ENCODE measurements at places on chromosomes 3 and 15.

- DNase-seq = no peak
Measured at GRCh38 chr3:123347691-123348264, 101.1 kb downstream of the ADCY5 start.

DNA sequence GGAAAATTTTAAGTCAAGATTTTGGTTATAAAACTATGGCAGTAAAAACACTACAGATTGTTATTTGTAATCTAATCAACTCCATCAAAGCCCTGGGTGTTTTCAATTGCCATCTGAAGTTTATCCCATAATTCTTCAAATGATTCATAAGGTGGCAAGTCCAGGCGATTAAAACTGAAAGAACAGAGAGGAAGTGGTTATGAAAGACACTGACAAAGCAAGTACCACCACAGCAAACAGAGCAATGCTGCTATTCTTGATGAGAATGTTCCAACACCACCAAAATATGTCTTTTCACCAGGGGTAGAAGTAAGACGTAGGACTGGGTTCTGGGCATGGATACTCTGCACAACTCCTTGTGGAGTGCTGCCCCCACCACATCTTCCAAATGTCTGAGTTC, 86.9 kb upstream of the PRTG start:
- no peak for DNase-seq

DNA sequence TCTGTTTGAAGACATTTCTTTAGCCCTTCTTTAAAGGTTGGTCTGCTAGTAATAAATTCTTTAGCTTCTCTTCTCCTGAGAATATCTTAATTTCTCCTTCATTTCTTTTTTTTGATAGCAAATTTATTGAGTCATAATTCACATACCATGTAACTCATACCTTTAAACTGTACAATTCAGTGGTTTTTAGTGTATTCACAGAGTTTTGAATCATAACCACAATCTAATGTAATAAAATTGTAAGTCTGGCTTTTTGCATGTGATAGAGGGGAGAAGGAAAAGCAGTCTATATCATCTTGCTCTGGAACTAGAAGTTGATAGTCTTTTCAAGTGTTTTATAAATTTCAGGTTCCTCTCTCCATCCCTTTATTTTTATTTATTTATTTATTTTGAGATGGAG, 81.3 kb downstream of the APBA2 start:
- no peak for DNase-seq

- peak; percentile 97 for DNase-seq
Measured at GRCh38 chr3:106345353-106346027, 476.7 kb upstream of the CBLB start.

DNA sequence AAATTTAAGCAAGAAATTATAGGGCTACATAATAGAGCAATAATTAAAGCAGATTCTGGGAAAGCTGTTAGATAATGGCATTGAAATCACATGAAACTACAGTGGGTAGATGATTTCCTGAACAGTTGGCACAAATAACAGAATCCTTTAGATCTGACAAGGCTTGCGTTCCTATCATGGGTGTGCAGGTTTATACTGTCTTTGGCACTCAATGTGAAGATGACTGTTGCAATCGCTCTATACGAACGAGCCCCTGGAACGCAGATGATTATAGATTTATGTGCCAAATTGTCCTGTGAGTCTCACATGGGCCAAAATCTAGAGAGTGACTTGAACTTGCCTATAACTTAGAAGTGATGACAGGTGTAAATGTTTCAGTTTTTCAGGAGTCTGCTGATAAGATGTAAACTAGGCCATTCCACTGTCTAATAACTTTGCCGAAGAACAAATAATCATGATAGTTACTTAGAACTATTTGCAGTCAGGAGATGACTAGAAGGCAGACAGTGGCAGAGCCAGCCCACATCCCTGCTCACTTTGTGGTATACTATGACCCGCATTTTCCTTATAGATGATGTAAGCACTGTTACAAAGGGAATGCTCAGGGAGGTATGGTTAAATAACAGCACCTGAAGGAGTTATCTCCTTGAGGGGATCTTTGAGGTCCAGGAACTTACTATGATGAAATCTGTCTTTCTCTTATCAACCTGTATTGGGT, 30.5 kb upstream of the TRPC1 start:
- DNase-seq = no peak

DNA sequence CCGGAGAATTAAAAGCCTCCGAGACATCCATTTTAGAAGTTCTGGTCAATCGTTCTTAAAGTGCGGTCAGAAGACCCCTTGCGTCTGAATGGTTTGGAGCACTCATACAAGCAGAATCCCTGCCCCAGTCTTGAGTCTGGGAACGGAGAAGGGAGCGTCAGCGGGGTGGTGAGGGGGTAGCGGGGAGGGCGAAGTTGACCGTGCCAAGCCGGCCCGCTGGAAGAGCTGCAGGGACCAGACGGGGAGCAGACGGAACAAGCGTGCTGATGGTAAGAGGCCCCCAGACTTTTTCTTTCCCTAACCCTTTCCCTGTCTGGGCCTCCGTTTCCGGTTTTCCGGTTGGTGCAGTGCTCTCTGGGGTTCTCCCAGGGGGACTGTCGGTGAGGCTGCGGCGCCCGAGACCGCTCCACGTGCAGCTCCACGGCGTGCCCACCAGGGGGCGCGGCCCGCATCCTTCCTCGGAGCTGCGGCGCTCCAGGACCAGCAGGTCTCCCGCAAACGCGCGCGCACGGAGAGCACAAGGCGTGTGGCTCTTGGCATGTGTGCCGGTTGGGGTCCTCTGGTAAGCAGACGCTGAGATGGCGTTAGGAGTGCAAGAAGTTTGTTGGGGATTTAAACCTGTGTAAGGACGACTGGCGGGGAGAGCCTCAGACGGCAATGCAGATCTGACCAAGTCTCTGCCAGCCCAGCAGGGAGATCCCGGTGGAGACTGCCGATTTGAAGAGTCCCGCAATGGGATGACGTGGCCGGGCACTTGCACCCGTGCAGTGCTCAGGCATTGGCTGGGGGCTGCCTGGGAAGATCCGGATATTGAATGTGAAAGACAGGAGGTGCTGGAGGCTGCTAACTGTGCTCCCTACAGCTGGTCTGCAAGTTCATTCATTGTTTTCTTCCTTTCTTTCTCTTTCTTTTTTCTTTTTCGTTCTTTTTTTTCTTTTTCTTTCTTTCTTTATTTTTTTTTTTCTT, 19.2 kb upstream of the CORO2B start:
- DNase-seq = no peak

DNA sequence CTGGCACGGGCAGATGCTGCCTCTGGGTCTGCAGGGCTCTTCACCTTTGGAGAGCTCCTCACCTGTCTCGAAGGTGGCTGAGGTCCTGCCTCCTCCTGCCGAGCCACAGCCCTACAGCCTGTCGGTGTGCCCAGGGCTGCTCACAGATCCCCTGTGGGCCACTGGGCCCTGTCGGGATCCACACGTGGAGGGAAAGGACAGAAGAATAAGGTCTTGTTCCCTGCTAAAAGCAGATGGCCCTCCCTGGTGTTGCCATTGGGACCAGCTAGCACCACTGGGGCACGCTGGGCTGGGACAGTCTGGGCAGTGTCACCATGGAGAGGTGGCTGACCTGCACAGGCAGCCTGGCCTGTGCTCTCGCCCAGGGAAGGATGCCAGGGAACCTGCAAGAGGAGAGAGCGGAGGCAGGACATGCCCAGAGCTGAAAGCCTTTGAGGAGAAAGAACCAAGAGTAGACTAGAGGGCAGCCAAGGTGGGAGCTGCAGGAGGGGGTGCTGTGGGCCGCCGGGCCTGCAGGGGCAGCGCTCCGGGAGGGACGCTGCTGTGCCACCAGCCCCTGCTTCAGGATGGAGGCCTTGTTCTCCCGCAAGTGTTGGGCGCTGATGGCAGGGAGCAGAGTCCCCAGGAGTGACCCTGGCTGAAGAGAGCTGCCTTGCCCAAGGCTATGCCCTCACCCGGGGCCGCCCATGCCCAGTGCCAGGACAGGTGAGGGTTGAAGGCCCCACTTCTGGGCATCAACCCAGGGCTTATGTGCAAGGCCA, 210.2 kb downstream of the XXYLT1 start:
- no peak for DNase-seq

GRCh38 chr3:49500732-49501609, 30.9 kb downstream of the DAG1 start:
- peak; percentile 95 for DNase-seq

Data from BJ (cell line).